ENCODE measurements at places on chromosomes 6 and 20.
A peak's percentile ranks its signal among the peaks of the same experiment; 100 is the strongest.

DNA sequence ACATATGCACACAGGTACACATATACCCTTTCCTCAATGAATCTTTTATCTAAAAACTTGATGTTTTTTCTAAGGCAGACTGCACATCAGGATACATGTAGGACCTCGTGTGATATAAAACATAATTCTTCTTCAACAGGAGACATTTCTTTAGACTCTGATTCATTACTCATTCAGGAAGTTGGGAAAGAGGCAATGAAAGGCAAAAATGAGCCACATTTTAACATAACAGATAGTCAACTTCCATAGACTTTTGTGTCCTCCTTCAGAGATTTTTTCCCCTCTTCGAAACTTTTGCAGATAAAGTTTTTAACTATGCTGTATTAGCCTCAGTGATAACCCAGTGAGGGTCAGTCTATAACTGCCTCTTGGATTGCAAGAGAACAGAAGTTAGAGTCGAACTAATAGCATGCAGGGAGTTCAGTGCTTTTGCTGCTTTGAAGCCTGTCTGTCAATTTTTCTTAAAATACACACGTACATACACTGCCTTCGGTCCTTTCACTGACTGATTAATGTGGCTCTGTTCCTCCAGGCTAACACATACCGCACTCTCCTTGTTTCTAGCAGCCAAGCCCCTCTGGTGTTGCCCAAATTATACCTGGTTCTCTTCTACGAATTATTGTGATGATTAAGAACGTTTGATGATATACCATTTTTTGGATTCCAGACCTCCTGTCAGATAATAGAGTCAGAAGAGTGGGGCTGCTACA is 562.5 kb upstream of the MAP3K7 start:
- no peak for DNase-seq

- DNase-seq: no peak
Observed at GRCh38 chr6:168852376-168852884, 401.2 kb downstream of the THBS2 start.

GRCh38 chr6:141467041-141467440 is 665.7 kb upstream of the GJE1 start:
- DNase-seq: no peak

DNA sequence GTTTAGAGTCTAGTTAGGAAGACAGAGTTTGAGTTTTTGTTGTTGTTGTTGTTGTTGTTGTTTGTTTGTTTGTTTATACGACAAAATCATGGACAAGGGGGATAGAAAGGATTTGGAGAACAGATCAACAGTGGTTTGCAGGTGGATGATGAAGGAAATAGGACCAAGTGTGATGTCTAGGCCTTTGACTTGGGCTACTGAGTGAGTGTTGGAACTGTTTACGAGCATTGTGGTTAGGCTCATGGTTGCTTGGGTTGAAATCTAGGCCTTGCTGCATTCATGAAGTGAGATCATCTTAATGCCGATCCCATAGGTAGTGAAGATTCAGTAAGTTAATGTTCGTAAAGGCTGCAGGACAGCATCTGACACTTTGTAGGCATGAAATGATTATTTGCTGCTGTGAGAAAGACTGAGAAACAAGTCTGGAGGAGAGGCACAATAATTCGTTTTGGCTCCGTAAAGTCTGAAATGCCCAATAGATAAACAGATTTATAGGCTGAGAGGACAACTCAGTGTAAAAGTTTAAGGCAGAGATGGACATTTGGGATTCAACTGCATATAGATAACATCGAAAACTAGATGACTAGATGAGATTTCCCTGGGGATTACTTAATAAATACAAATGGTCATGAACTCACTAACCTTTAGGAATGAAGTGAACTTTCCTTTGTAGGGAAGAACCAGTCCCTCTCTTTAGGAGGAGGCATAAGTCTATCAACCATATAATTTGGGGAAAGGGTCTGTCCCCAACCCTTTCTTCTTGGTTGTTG is 70.0 kb downstream of the HDDC2 start:
- DNase-seq: peak; percentile 80

- no peak for DNase-seq
Observed at GRCh38 chr6:110620065-110620464, 143.7 kb upstream of the SLC22A16 start.

DNA sequence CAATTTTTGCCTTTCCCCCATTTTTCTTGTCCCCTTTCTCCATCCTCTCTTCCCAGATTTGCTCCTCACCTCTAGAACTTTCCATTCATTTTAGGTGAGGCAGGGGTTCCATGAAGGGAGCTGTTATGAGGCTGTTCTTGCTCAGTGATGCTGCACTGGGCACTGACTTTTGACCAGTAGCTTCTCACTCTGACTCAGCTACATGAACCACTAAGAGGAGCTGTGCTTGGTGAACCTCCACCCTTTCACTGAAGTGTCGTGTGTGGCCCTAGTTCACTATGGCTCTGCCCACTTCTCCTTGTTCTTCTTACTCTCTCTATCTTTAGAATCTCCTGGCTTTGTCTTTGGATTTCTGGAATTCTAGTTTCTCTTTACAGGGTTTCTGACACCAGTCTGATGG is 307.1 kb upstream of the RNF24 start:
- DNase-seq: no peak

DNA sequence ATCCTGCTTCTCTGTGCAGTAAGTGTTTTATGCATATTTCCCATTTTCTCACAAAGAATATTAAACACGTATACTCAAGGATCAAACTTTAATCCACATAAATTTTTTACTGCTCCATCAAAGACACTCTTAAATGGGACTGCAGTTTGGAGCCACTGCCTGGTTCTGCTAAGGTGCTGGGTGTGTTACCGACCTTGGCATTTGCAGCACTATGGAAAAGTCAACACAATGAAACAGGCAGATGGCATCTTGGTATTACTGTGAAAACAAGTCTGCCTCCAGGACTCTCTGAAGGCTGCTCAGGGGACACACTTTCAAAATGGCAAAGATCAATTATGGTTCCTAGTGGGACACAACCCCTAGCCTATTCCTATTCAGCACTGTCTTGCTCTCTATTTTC is 17.3 kb upstream of the HLA-G start:
- DNase-seq: no peak

DNA sequence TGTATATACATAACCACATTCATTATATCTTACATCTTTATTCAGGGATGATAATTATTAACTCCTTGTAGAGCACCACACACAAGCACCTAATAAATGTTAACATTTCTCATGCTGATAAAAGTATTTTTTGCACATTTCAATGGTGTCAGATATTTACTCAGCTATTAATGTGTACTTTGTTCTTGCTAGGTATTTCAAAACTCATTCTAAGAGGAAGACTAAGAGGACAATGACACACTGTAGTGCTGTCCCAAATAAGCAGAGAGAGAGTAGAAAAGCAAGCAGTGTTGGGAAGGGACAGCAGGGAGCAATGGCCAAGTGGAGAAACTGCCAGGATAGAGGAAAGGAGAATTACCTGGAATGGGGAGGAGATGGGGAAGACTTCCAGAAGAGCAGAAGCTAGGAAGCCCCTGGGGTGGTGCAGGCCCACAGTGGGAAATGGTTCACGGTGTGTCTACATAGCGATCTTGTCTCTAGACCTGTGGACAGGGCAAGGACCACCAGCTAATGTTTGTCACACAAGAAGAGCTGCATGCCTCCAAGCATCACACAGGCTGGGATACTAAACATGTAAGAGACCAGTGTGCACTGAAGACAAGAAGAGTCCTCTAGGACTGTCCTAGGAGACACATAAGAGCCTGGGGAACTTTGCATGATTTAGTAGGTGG is 55.3 kb downstream of the RARS2 start:
- DNase-seq: no peak

GRCh38 chr6:36204068-36204753 is 7.7 kb downstream of the BRPF3 start:
- no peak for DNase-seq

DNA sequence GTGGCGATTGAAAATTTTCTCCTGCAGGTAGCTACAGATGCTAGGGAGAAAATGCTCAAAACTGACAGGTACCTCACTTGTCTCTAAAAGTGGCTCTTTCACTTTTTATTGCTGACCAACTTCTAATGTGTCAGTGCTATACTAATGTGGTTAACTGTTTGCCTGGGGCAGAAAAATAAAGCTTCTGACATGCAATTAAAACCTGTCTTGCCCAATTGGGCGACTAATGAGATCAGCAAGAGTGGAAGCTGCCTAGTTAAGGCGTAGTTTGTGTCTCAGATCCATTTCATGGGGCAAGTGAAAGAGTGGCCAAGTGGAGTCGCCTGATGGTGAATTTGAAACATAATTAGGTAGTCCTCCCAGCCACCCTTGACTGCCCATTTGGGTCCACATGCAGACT is 193.3 kb downstream of the TSHZ2 start:
- DNase-seq: no peak

DNA sequence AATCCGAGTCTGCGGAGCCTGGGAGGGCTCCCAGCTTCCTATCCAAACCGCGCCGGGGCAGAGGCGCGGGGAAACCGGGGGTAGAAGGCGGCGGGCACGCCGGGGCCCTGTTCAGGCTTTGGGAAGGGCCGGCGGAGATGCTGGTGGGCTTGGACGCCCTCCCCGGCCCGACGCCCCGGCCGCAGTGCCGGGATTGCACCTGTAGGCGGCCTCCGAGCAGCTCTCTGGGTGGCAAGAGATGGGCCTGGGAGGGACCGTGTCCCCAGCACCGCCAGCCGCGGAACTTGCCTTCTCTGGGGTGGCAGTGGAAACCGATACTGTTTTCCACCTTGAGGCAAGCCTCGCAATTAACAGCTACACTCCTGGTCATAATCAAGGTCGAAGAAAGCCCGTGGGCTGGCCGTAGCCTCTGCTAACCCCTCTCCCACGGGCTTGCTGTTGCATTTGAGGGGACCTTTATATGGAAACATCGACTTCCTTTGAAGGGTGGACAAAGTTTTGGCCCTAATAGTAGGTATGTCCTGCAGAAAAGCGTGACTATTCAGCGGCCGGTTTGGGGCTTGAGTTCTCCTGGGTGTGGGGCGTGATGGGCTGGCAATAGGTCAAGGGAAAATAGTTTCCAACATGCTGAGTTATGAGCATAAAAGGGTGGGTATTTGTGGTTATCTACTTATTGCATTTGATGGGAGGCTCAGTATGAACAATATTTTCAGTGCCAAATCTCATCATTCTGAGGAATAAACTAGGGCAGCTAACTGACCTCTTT is 1.1 kb upstream of the JAG1 start:
- no peak for DNase-seq
